ENCODE measurements at places on chromosomes 3 and 15.

DNA sequence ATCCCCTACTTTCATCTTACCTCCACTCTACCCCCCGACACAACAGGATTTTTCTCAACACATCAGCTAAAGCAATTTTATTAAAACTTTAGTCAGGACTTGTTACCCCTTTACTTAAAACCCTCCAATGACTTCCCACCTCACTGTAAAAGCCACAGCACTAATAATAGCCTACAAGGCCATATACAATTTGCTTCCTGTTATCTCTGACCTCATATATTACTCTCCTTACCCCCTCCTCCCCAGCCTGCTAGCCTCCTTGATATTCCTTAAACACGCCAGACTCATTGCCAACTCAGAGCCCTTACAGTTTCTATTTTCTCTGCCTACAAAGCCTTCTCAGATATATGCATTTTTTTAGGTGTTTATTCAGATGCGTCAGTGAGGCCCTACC is 54.4 kb downstream of the DCUN1D1 start:
- no peak for DNase-seq

GRCh38 chr3:95508124-95508523 is 1306.3 kb upstream of the EPHA6 start:
- no peak for DNase-seq

DNA sequence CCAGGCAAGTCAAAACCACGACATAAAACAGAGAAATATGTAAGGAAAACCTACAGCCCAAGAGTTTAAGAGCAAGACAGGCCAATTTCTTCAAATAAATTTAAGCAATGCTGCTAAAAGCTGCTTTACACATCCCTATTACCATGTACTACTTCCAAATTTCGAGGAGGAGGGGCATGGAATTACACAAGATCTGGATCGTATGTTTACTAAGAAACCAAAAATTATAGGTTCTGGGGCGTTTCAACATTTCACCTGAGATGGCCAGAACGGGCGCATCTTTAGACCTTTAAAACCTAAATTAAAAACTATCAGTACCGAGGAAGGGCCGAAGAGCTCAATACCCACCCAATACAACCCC is 664 bp upstream of the NR2C2 start:
- DNase-seq = no peak

GRCh38 chr15:75676688-75677464 is 29.2 kb downstream of the SNX33 start:
- DNase-seq = no peak

DNA sequence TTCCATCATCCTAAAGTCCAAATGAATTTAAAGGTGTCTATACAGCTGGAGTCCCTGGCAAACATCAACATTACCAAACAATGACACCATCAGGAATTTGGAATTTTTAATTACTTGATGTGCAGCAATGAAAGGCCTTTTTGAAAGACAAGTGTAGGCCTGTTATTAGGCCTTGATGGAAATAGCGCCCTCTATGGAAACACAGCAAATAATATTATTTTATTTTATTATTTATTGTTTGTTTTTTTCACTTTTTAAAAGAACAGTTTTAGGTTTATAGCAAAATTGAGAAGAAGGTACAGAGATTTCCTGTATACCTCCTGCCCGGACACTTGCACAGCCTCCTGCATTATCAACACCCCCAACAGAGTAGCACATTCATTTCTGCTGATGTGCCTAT is 18.1 kb upstream of the OR5AC2 start:
- no peak for DNase-seq
